ENCODE measurements at places on chromosomes 5 and 9.

- no peak for DNase-seq
Observed at GRCh38 chr5:23677996-23678395, 170.6 kb downstream of the PRDM9 start.

DNA sequence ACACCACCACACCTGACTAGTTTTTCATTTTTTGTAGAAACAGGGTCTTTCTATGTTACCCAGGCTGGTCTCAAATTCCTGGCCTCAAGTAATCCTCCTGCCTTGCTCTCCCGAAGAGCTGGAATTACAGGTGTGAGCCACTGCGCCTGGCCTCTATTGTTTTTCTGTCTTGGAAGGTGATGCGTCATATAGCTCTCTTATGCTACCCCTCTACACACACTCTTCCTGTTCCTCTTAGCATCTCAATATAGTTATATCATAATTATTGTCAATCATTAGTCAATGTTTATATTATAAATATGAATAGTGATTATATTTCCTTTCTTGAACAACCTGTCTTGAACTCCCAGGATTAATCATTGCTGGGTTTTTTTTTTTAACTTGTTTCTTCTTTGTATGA, 7.3 kb downstream of the PKD2L2 start:
- DNase-seq: no peak

- DNase-seq: no peak
Observed at GRCh38 chr9:113152699-113153098, 1.9 kb downstream of the SLC31A2 start.

GRCh38 chr9:2923766-2924379, 80.0 kb upstream of the PUM3 start:
- DNase-seq: peak; percentile 12

DNA sequence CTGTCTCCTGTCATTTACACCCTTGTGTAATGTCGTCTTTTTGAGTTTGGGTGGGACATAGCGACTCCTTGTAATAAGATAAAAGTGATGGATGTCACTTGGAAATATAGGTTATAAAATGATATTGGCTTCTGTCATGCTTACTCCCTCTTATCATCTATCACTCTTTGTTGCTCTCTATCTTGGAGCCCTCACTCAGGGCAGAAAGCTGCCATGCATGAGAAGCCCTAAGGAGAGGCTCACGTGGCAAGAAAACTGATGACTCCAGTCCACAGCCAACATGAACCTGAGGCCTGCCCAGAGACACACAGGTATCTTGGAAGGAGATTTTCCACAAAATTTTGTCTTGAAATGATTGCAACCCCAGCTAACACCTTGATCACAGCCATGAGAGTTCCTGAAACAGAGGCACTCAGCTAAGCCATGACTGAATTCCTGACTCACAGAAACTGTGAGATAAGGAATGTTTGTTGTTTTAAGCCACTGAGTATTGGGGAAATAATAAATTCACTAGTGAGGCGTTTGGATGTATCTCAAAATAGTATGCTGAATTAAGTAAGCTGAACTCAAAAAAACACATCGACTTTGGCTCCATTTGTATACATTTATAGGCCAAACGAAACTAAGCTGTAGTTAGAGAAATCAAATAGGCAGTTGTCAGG, 216.7 kb downstream of the CDH18 start:
- no peak for DNase-seq

Measured in NCI-H2029 treated with DMSO at 0.1 percent for 48 hours (cell line).